ENCODE measurements at places on chromosomes 2 and 18.
A peak's percentile ranks its signal among the peaks of the same experiment; 100 is the strongest.

GRCh38 chr2:235170536-235171521 lies 219.0 kb downstream of the SH3BP4 start:
- DNase-seq = no peak

GRCh38 chr18:78821396-78821795 lies 158.2 kb upstream of the SALL3 start:
- DNase-seq = no peak

DNA sequence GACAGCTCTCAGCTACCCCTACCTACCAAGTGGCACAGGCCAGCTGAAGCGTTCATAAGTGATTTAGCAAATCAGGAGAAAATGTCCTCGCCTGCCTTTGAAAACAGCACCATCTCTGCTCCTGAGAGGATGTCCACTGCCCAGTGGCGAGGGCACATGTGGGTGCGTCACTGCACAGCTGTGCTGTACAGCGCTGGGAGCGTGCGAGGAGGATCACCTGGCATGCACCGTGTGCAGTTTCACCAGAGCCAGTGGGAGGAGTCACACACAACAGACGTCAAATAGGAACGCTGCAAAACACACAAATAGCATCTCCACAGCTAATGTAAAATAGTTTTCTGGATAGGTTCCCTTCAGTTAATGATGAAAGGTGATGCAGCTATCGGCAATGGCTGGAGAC lies 154.1 kb downstream of the HDAC4 start:
- DNase-seq = no peak

DNA sequence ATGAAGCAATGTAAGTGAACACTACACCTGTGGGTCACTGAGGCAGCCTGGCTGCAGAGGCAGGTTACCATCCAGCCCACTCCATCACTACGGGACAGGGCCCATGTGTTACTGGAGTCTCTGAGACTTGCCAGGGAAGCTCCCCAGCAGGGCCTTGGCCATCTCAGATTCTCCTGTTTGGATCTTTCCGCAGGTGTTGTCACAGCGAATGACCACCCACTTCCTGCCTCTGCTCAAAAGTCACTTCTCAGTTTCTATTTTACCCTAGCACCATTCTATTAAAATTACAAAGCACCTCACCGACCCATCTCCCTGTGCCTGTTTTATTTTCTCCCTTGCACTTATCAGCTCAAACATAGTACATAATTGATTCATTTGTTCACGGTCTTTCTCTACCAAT lies 34.5 kb upstream of the L3MBTL4 start:
- no peak for DNase-seq

DNA sequence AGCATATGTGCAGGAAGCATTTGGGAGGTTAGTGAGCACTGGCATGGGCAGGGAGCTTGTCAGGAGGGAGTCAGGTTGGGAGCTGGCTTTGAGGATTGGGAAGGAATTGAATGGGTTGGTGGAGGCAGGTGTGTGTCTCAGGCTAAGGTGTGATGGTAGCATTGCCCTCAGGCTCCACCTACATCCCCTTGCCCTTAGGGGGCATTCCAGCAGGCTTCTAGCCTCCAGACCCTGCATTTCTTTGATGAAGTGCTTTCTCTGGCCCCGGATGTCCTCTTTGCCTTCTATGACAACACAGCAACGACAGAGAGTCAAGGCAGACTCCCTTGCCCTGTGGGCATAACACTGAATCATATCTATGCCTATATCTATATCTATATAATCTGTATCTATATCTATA lies 13.5 kb downstream of the RHBDD1 start:
- DNase-seq = no peak

DNA sequence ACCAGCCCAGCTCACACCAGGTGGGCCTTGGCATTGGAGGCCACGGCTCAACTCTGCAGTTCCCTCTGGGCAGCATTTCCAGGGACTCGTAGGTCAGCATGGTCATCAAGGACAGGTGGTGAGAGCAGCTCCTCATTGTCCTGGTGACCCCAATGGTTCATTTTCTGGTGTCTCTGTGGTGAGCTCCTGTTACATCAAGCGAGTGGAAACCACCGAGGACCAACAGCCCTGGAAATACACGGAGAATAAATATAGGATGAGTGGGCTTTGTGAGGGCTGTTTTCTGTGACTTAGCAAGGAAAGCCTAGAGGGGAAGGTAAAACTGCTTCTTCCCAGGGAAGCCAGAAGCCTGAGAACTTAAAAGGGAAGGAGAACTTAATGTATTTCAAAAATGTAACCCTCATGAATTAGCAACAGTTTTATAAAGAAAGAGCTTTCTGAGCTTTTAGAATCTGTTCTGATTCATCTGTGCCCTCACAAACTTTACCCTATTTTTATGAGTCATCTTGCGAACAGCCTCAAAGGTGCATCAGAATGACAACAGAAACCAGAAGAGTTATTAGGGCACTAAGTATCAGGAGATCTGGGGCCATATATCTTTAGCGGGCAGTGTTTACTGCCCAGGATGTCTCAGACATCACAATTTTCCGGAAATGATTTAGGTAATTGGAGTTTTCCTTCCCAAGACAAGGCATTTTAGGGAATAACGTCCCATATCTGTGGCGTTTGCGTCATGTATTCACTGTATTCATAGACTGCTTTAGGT lies 18.7 kb downstream of the C2orf92 start:
- no peak for DNase-seq

GRCh38 chr2:137021763-137022162 lies 256.4 kb downstream of the THSD7B start:
- no peak for DNase-seq

- no peak for DNase-seq
These were observed 26.7 kb downstream of the STARD6 start for GRCh38 chr18:54330768-54331548.

DNA sequence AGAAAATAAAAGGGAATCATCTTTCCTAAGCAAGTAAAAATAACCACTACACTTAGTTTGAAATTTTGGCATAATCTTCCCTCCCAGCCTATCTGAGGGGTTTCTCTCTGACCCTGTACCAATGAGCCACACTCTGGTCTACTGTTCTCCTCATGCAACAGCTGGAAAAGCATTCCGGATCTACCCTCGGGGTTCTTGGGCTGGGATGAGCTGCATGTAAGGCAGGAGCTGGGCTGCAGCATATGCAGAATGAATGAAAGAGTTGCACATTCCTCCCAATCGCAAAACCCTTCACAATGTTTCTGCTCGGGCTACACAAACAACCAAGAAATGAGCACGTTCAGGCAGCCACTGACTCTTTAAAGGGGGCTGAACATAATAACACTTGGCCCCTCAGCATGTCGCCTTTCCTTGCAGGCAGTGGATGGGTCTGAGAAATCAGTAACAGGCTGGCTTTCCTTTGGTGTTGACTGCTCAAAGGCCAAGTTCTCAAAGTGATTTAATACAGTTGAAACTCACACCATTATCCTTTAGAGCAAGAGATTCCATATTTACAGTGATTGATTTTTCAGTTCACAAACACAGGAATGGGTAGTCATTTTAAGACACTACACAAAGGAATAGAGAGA lies 180.4 kb upstream of the ZFP36L2 start:
- no peak for DNase-seq

GRCh38 chr2:19812166-19812565 lies 89.6 kb downstream of the TTC32 start:
- no peak for DNase-seq

DNA sequence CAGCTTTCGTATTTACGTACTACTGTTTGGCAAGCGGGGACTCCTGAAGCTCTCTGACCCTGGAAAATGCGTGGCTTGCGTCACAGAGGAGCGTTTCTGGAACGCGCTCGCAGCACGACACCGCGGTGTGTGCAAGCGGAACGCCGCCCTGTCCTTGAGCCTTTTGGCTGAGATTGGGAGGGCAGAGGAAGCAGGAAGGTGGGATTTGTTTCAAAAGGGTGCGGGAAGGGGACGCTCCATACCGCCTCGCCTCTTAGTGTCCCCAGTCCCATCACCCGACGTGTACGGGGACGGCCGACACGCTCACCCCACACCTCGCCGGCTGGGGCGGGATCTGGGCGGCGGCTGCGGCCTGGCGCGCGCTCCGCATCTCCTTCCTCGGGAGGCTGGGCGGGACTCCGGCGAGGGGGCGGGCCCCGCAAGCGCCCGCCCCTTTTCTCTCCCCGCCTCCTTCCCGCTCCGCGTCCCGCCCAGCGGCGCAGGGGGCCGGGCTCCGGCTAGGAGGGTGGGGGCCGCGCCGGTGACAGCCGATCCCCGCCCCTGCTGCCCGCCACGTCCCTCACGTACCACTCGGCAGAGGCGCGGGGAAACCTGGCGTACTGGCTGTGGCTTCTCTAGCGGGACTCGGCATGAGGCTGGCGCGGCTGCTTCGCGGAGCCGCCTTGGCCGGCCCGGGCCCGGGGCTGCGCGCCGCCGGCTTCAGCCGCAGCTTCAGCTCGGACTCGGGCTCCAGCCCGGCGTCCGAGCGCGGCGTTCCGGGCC lies at the start of gene PDK1:
Gene PDK1, plus strand, starts transcription at position 569 of the 762 bp plus-strand sequence. Its CDS starts 61 bp downstream, at position 630.
- DNase-seq = peak; percentile 92

All from activated T-cell treated with anti-CD3 and anti-CD28 coated beads for 48 hours (primary cell).